Upper lobe of left lung (tissue), 6 donors: ENCODE measurements at places on chromosomes 1 and 21. TPM values are rescaled to one million over a fixed set of nuclear protein-coding genes. Genes with fewer than 3 reads are reported as not detected.

Gene MMP23B
- 13.6 TPM for total RNA-seq

Gene COL8A2
- 5.2 TPM for total RNA-seq

Gene OR6K3
- not detected for total RNA-seq

Gene SYTL1
- total RNA-seq = 31.3 TPM

Gene HPCAL4
- 0.76 TPM for total RNA-seq
